Caudate nucleus (tissue), 63 donors: ENCODE measurements at places on chromosomes 5 and 9.

DNA sequence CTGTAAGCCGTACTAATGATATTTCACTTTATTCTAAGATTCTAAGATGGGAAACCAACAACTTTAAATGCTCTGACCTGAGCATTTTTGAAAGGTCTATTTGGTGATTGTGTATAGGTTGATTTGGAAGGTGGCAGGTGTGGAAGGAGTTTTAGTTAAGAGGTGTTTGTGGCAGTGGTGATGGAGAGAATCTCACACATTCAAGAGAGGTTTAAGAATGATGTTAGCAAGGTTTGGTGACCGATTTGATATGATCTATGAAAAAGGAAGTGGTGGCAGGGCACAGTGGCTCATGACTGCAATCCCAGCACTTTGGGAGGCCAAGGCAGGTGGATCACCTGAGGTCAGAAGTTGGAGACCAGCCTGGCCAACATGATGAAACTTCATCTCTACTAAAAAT, 319.2 kb upstream of the CD180 start:
- no peak for DNase-seq

GRCh38 chr5:132205385-132206125, 22.1 kb downstream of the P4HA2 start:
- DNase-seq = no peak

DNA sequence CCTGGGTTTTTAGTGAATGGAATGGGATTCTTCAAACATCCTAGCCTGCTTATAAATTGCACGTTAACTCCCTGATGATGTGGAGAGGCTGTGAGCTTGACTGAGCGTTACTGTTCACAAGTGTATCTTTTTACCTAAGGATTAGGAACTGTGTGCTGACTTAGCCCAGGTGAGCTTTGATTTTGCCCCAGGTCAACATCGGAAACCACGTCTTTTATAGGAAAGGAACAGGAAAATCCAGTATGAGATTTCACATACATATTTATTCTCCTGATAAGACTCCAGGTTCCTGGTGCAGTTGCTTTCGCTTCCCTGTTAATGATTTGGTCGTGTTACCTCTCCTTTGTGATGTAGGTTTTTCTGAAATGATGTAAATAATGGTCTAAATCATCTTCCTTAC, 103.2 kb upstream of the BASP1 start:
- no peak for DNase-seq

DNA sequence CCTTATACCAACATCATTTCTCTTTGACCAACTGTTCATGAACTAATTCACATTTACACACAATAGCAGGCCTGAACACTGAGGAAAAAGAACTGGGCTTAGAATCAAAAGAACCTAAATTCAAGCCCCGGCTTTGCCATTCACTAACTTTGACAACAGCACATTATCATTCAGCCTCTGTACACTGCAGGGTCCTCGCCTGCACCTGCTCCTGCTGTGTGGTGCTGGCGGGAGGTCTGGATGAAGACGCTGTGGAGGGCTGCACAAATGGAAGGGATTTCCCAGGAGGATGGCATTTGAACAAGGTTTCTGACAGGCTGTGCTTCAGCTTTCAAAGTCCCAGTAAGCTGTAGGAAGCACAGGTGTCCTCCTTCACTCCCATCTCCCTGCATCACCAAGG, 151.2 kb downstream of the ZDHHC21 start:
- DNase-seq = no peak

GRCh38 chr9:126112135-126112720, 214.4 kb upstream of the MVB12B start:
- DNase-seq = no peak
